Aorta (tissue), 5 donors: ENCODE measurements at places on chromosomes 3 and 15. TPM values are rescaled to one million over a fixed set of nuclear protein-coding genes. Genes with fewer than 3 reads are reported as not detected.

Gene SAMMSON
- 25.6 TPM for total RNA-seq

Gene TRIM71
- total RNA-seq: not detected

Gene ALDH1L1
- 10.9 TPM for total RNA-seq

Gene CHST2
- 3.7 TPM for total RNA-seq

Gene KCNMB3
- 6.2 TPM for total RNA-seq

Gene TBC1D21
- not detected for total RNA-seq

Gene ACP3
- 1.2 TPM for total RNA-seq

Gene SELENOS
- 69.0 TPM for total RNA-seq

Gene ZWILCH
- 6.6 TPM for total RNA-seq

Gene NLGN1
- 20.0 TPM for total RNA-seq

Gene GOLGA6D
- total RNA-seq: not detected
